Breast epithelium (tissue), 4 donors: ENCODE measurements at places on chromosomes 7 and 10. TPM values are rescaled to one million over a fixed set of nuclear protein-coding genes. Genes with fewer than 3 reads are reported as not detected.

DNA sequence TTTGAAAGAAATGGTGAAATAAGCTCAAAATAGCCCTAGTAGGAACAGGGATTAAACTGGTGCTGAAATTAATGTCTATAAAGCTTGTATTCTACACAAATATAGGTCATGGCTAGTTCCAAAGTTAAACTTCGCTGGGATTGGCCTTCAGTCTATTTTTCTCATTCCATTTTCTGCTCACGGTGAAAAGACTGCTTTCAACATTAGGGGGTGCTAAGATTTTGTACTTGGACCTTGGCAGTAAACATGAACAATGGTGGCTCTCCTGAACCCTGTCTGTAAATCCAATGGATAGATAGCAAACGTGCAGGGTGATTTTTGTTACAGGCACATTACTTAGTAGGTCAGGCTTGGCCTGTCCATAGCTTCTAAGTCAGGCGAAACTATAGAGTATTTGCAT lies 36.0 kb upstream of the RSU1 start:
- DNase-seq = no peak

GRCh38 chr7:142855114-142855743 lies 353 bp downstream of the EPHB6 start:
- no peak for DNase-seq

GRCh38 chr7:138935465-138936011 lies 45.7 kb downstream of the KIAA1549 start:
- no peak for DNase-seq

GRCh38 chr10:15369256-15370211 lies 1.6 kb downstream of the FAM171A1 start:
- no peak for DNase-seq

- no peak for DNase-seq
These were observed 41.9 kb downstream of the RBM20 start for GRCh38 chr10:110686047-110686446.

DNA sequence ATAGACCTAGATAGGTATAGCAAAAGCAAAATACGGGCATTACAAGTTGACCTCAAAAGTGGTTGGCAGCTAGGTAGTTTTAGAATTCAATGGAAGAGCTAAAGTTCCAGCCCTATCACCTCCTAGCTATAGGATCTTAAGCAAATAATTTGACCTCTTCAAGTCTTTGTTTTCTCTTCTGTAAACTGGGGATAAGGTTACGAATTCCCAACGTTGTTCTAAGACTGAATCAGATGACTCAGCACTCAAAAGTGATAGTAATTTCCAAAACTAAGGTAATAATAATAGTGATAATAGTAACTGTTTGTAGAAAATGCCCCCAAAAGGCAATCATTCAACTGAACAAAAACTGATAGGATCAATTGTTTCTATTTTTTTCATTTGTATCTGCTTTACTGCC lies 445.2 kb downstream of the KCNMA1 start:
- DNase-seq = no peak

GRCh38 chr10:130039141-130039540 lies 71.5 kb downstream of the C10orf143 start:
- DNase-seq = no peak

- DNase-seq = no peak
These were observed 21.6 kb downstream of the ENO4 start for GRCh38 chr10:116870949-116871348.

- DNase-seq = no peak
These were observed 106.4 kb upstream of the GPR26 start for GRCh38 chr10:123559823-123560092.

GRCh38 chr10:13998163-13998835 lies 332.4 kb downstream of the FRMD4A start:
- no peak for DNase-seq

PKD2L1 gene
- total RNA-seq = not detected

OR9A2 gene
- 1.2 TPM for total RNA-seq

HABP2 gene
- not detected for total RNA-seq

DGKI gene
- total RNA-seq = 4.1 TPM

LHFPL3 gene
- not detected for total RNA-seq

ENKUR gene
- total RNA-seq = not detected

TMEM130 gene
- not detected for total RNA-seq

DUSP5 gene
- 3.8 TPM for total RNA-seq

PON2 gene
- total RNA-seq = 119 TPM

NUB1 gene
- 61.9 TPM for total RNA-seq

PRR15 gene
- total RNA-seq = 11.8 TPM
